ENCODE measurements at places on chromosomes 4 and X. TPM values are rescaled to one million over a fixed set of nuclear protein-coding genes. Genes with fewer than 3 reads are reported as not detected.

- H3K36me3 ChIP-seq, result no peaks in the 10 kb centered on the region
- H3K4me3 ChIP-seq, result no peak overlapping the region
- H3K4me1 ChIP-seq, result no peaks in the 10 kb centered on the region
- no peak for DNase-seq
These were observed 1329.5 kb upstream of the TENM3 start for GRCh38 chr4:180913750-180914149.

GUCY1A1 gene
- not detected for total RNA-seq

PNCK gene
- 26.8 TPM for total RNA-seq

USP53 gene
- 21.9 TPM for total RNA-seq

- H3K36me3 ChIP-seq, result peaks cover 48% of the 10 kb centered on the region
- no peak overlapping the region for H3K27ac ChIP-seq
- H3K4me3 ChIP-seq, result no peak overlapping the region
- no peaks in the 10 kb centered on the region for H3K4me1 ChIP-seq
- no peak for DNase-seq
- H3K27me3 ChIP-seq, result no peaks in the 10 kb centered on the region
These were observed 46.7 kb downstream of the LARP1B start for GRCh38 chr4:128107766-128108165.

DNA sequence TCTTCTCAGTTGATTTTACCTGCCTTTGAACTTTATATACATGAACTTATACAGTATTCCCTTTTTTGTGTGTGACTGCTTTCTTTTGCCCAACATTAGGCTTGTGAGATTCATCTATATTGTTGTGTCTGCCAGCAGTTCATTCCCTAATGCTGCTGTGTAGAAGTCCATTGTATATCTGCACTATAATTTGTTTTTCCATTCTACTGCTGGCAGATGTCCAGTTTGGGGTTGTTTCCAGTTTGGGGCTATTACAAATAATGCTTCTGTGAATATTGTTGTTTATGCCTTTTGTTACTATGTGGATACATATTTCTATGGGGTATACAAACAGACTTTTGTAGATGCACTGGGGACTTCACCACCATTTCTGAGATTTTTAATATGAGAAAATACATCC, 268.4 kb downstream of the DCTD start:
- H3K27ac ChIP-seq, result no peak overlapping the region
- no peaks in the 10 kb centered on the region for H3K4me1 ChIP-seq
- DNase-seq, result no peak
- peaks cover 16% of the 10 kb centered on the region for H3K36me3 ChIP-seq
- no peak overlapping the region for H3K4me3 ChIP-seq

- DNase-seq, result no peak
- H3K36me3 ChIP-seq, result peaks cover 29% of the 10 kb centered on the region
- H3K4me1 ChIP-seq, result no peaks in the 10 kb centered on the region
- no peaks in the 10 kb centered on the region for H3K27me3 ChIP-seq
These were observed 107.8 kb downstream of the TNIP2 start for GRCh38 chr4:2648159-2648814.

DNA sequence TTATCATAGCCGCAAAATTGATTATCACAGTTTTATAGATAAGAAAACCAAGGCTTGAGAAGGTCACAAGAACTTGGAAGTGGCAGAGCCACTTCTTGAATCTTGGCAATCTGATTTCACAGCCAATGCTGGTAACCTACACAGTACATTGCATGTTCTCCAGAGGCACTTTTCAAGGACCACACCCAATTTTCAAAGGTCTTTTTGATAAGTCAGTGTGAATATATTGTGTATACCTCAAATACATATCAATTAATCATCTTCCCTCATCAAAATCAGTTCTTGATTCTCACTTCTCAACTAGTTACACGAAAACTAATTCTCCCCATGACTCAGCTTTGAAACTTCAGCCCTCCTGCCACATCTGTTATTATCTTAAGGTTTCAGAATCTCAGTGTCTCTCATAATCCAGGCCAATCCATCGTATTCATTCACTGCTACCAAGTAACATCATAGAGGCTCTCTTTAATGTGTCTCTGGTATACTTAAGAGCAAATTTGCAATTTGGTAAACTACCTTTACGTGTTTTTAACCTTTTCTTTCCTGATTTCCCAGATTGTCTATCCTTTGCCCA, 16.8 kb downstream of the CAMK2D start:
- H3K27me3 ChIP-seq, result no peaks in the 10 kb centered on the region
- H3K4me3 ChIP-seq, result no peak overlapping the region
- H3K4me1 ChIP-seq, result no peaks in the 10 kb centered on the region
- DNase-seq, result no peak
- no peaks in the 10 kb centered on the region for H3K36me3 ChIP-seq

CSN1S1 gene
- total RNA-seq, result not detected

DNA sequence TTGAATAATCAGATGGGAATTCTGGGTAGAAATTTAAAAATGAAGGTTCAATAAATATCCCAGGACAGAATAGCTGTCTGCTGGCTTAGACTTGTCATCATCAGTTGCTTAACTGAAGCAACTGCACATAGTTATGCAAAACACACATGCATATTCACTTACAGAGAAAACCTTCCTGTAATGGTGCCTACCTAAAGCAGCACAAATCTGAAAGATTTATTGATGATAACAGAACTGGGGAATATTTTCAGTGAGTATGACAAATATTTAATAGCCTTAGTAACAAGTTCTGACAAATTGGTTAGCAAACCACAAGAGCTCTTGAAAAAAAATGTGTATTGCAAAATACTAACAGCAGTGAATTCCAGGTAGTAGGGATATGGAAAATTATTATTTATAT, 606.8 kb upstream of the BOD1L1 start:
- no peaks in the 10 kb centered on the region for H3K4me1 ChIP-seq
- H3K27me3 ChIP-seq, result no peaks in the 10 kb centered on the region
- DNase-seq, result no peak
- no peaks in the 10 kb centered on the region for H3K36me3 ChIP-seq
- no peak overlapping the region for H3K4me3 ChIP-seq

UNC5C gene
- total RNA-seq, result not detected

SSX4B gene
- total RNA-seq, result not detected

AMTN gene
- not detected for total RNA-seq

- H3K27ac ChIP-seq, result no peak overlapping the region
- peaks cover 11% of the 10 kb centered on the region for H3K4me1 ChIP-seq
These were observed 2.1 kb downstream of the SEL1L3 start for GRCh38 chr4:25860586-25861279.

DNA sequence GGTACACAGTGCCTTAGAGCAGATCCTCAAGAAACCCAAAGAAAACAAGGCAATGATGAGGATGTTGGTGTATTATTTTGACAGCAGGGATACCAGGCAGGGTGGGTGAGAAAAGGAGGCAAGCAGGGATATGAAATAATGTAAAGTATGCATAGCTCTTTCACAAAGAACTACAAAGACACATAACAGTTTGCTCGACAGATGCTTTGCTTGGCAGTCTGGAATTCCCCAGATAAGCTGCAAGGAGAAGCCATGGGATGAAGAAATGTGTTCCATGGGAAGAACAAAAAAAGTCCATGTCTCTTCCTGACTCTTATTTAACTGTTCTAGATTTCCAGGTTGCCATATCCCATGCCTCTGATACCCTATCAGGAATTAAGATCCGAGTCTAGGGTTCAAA, 75.4 kb downstream of the FAM13A start:
- DNase-seq, result no peak
- H3K27ac ChIP-seq, result no peak overlapping the region
- H3K36me3 ChIP-seq, result no peaks in the 10 kb centered on the region
- H3K27me3 ChIP-seq, result no peaks in the 10 kb centered on the region
- H3K4me3 ChIP-seq, result no peak overlapping the region

AFM gene
- total RNA-seq, result not detected

DNA sequence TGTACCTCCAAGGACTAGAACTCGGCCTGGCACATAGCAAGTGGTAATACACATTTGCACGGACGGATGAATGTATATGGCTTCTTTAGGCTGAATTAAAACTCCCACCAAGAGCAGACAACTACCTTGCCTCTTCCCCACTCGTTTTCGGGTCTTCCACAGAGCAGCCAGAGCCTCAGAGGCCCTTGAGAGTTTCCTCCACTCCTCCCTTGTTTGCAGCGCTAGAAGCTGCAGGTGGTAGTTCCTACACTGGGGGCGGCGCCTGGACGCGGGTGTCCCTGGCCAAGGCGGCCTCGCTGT, 10.2 kb upstream of the INTU start:
- H3K27ac ChIP-seq, result no peak overlapping the region
- H3K27me3 ChIP-seq, result peaks cover 5% of the 10 kb centered on the region
- no peaks in the 10 kb centered on the region for H3K4me1 ChIP-seq
- no peak for DNase-seq
- H3K36me3 ChIP-seq, result no peaks in the 10 kb centered on the region

DCHS2 gene
- total RNA-seq, result 0.70 TPM

- H3K36me3 ChIP-seq, result no peaks in the 10 kb centered on the region
- no peak overlapping the region for H3K4me3 ChIP-seq
- no peak for DNase-seq
- H3K27me3 ChIP-seq, result no peaks in the 10 kb centered on the region
These were observed 14.0 kb upstream of the ZCCHC18 start for GRCh38 chrX:104098151-104098808.

- H3K4me3 ChIP-seq, result no peak overlapping the region
- H3K4me1 ChIP-seq, result no peaks in the 10 kb centered on the region
- peaks cover 78% of the 10 kb centered on the region for H3K36me3 ChIP-seq
- H3K27ac ChIP-seq, result no peak overlapping the region
- no peak for DNase-seq
- H3K27me3 ChIP-seq, result no peaks in the 10 kb centered on the region
These were observed 31.1 kb downstream of the CLDN22 start for GRCh38 chr4:183288955-183289354.

GRCh38 chrX:139639253-139639652, 68.7 kb downstream of the MCF2 start:
- H3K4me1 ChIP-seq, result no peaks in the 10 kb centered on the region
- H3K27me3 ChIP-seq, result no peaks in the 10 kb centered on the region
- H3K4me3 ChIP-seq, result no peak overlapping the region
- H3K27ac ChIP-seq, result no peak overlapping the region

GRCh38 chr4:175143116-175143515, 225.0 kb downstream of the ADAM29 start:
- H3K36me3 ChIP-seq, result no peaks in the 10 kb centered on the region
- H3K4me1 ChIP-seq, result no peaks in the 10 kb centered on the region
- no peak overlapping the region for H3K4me3 ChIP-seq
- no peaks in the 10 kb centered on the region for H3K27me3 ChIP-seq
- H3K27ac ChIP-seq, result no peak overlapping the region

MAGEB16 gene
- not detected for total RNA-seq

PLS3 gene
- 315 TPM for total RNA-seq

ADRA2C gene
- total RNA-seq, result 8.6 TPM

- H3K27ac ChIP-seq, result no peak overlapping the region
- no peak for DNase-seq
- H3K27me3 ChIP-seq, result no peaks in the 10 kb centered on the region
- H3K36me3 ChIP-seq, result peaks cover 44% of the 10 kb centered on the region
These were observed 50.4 kb downstream of the MID1 start for GRCh38 chrX:10569946-10570345.

DNA sequence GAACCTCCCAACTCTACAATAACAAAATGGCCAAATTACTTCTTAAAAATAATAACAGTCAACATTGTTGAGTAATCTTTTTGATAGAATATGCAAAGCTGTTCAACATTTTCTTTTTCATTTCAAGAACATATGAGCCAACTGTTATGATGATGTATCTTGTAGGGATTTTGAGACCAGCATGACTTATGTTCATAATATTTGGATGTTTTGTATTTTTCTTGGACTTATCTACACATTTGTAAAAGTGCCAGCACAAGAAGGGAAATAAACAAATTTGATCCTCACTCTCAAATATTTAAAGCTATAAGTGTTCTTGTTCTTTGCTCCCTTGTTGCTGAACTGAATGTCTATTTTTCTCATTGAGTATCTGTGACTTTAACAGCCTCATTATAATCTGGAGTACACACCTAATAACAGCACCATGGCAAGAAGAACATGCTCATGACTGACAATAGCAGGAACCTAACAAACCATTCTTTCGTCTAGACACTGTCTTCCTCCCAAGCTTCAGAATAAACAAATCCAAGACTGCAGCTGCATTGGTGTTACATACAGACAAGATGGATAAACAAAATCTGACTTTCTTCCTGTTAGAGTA, 1049.7 kb downstream of the FAT4 start:
- DNase-seq, result no peak
- H3K4me3 ChIP-seq, result no peak overlapping the region
- no peaks in the 10 kb centered on the region for H3K36me3 ChIP-seq
- H3K27me3 ChIP-seq, result no peaks in the 10 kb centered on the region
- no peaks in the 10 kb centered on the region for H3K4me1 ChIP-seq
- H3K27ac ChIP-seq, result no peak overlapping the region

STK32B gene
- total RNA-seq, result 1.0 TPM

SLC2A9 gene
- total RNA-seq, result 0.79 TPM

- H3K36me3 ChIP-seq, result no peaks in the 10 kb centered on the region
- H3K4me1 ChIP-seq, result no peaks in the 10 kb centered on the region
- no peak for DNase-seq
- H3K27me3 ChIP-seq, result no peaks in the 10 kb centered on the region
- H3K4me3 ChIP-seq, result no peak overlapping the region
- no peak overlapping the region for H3K27ac ChIP-seq
These were observed 1339.3 kb downstream of the FSTL5 start for GRCh38 chr4:160824481-160824880.

- no peak overlapping the region for H3K27ac ChIP-seq
- H3K4me3 ChIP-seq, result no peak overlapping the region
- DNase-seq, result peak; percentile 80
- H3K4me1 ChIP-seq, result no peaks in the 10 kb centered on the region
- H3K27me3 ChIP-seq, result no peaks in the 10 kb centered on the region
These were observed 14.8 kb upstream of the TRIM60 start for GRCh38 chr4:165016971-165017370.

GRCh38 chrX:10944136-10944885, 166.8 kb upstream of the HCCS start:
- H3K36me3 ChIP-seq, result no peaks in the 10 kb centered on the region
- no peak overlapping the region for H3K27ac ChIP-seq
- H3K4me1 ChIP-seq, result no peaks in the 10 kb centered on the region
- DNase-seq, result no peak
- no peaks in the 10 kb centered on the region for H3K27me3 ChIP-seq

GRCh38 chr4:114980932-114981708, 132.3 kb downstream of the NDST4 start:
- no peaks in the 10 kb centered on the region for H3K4me1 ChIP-seq
- H3K36me3 ChIP-seq, result peaks cover 7% of the 10 kb centered on the region
- no peak for DNase-seq
- H3K4me3 ChIP-seq, result no peak overlapping the region

- H3K4me1 ChIP-seq, result no peaks in the 10 kb centered on the region
- H3K27me3 ChIP-seq, result no peaks in the 10 kb centered on the region
- no peaks in the 10 kb centered on the region for H3K36me3 ChIP-seq
These were observed 43.8 kb upstream of the GAB1 start for GRCh38 chr4:143292858-143293257.

- H3K27ac ChIP-seq, result no peak overlapping the region
- DNase-seq, result no peak
- H3K4me1 ChIP-seq, result peaks cover 4% of the 10 kb centered on the region
- no peaks in the 10 kb centered on the region for H3K36me3 ChIP-seq
These were observed 19.3 kb upstream of the RASL11B start for GRCh38 chr4:52842792-52843191.

DNA sequence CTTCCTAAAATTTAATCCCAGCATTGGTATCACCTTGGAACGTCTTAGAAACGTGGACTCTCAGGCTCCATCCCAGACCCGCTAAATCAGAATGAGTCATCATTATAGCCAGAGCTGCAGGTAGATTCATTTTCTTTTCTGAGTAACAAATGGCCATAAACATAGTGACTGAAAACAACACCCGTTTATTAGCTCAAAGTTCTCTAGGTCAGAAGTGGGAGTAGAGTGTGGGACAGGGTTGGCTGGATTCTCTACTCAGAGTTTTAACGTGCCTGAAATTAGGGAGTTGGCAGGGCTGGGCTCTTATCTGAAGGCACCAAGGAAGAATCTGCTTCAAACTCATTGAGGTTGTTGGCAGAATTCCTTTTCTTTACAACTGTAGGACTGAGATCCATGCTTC, 101.8 kb upstream of the C1QTNF7 start:
- no peak for DNase-seq
- H3K36me3 ChIP-seq, result no peaks in the 10 kb centered on the region
- H3K27me3 ChIP-seq, result no peaks in the 10 kb centered on the region

FGB gene
- not detected for total RNA-seq

GPR173 gene
- 4.5 TPM for total RNA-seq

NPY2R gene
- total RNA-seq, result 0.09 TPM
